ENCODE measurements at places on chromosomes 6 and 20. TPM values are rescaled to one million over a fixed set of nuclear protein-coding genes. Genes with fewer than 3 reads are reported as not detected.
A peak's percentile ranks its signal among the peaks of the same experiment; 100 is the strongest.

DEFB132 gene
- polyA plus RNA-seq: not detected

HSD17B8 gene
- polyA plus RNA-seq: 9.4 TPM

C6orf89 gene
- polyA plus RNA-seq: 32.9 TPM

GRCh38 chr6:15332446-15332845 is 86.6 kb downstream of the JARID2 start:
- DNase-seq: no peak

DNA sequence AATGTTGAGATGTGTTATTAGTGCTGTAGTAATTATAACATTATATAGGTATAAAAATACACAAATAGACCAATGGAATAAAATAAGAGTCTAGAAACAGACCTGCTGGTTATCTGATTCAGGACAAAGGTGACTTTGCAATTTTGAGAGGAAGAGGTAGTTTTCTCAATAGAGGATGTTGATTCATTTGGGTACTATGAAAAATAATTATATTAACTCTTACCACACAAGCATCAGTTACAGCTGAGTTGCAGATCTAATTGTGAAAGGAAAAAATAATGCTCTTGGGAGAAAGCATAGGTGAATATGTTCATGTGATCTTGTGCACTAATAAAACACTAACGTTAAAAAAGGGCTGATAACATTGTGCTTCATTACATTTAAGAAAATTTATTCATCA is 103.0 kb downstream of the BCKDHB start:
- no peak for DNase-seq

- no peak for DNase-seq
These were observed 442.4 kb downstream of the CD83 start for GRCh38 chr6:14559746-14560536.

GRCh38 chr6:72952808-72953630 is 272.3 kb downstream of the KHDC1L start:
- no peak for DNase-seq

DNA sequence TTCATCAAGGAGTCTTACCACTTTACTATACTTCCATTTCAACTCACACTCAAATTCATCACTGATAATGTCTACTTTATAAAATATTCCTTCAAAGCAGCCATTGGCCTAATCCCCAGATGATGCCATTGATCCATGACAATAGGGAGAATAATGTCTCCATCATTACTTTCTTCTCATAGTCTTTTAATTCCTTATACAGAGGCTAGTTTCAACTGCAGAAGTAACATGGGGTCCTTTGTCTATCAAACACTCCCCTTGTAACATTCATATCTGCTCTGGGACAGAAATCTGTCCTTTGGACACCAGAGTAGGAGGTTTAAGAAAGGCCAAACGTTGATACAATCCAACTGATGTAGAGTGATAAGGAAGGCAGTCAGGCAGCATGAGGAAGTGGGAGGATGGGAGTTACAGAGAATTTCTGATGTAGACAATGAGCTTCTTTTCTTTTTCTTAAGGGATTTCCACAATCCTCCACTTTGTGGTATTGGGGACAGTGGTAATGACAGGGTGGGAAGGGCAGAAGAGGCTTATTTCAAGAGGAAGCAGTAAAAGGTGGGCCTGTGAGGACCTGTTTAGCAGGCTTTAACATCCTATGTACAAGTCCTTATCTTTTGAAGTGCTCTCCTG is 18.9 kb upstream of the HLA-DOA start:
- no peak for DNase-seq

DNA sequence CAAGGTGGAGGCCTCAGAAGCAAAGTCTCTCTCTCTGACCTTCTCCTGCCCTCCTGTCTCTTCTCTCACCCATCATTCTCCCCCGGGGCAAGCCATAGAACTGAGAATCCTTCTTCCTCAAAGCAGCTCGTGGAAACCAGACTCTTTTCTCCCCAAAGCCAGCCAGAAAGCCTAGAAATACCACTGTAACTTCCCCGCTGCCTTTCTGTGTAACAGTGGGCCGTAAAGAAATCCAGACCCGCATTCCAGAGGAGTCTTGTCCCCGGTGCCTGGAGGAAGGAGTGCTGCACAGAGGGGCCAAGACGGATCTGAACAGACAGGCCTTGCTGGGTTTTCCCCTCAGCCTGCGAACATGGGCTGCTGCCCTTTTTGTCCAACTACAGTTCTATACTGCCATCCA is 977 bp upstream of the SLC22A2 start:
- no peak for DNase-seq

TRIM39 gene
- 11.8 TPM for polyA plus RNA-seq

DNA sequence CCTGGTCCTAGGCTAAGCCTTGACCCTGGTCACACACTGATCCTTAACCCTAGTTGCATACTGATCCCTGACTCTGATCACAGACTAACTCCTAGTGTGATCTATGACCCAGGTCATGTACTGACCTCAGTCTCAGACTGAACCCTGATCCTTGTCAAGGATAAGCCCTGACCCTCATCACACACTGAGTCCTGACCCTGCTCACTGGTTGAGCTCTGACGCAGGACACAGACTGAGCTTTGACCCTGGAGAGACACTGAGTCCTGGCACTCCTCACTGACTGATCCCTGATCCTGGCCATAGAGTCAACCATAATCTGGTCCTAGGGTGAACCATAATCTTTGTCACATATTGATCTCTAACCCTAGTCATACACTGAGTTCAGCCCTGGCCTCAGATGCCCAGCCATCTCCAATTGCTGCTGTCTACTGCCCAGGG is 37.9 kb downstream of the KCNB1 start:
- no peak for DNase-seq

GRCh38 chr6:116945809-116946208 is 68.8 kb downstream of the RFX6 start:
- DNase-seq: no peak

GRCh38 chr6:82217018-82217586 is 30.4 kb downstream of the IBTK start:
- no peak for DNase-seq

FOXS1 gene
- polyA plus RNA-seq: 5.0 TPM

- peak; percentile 61 for DNase-seq
These were observed 533 bp downstream of the ZFAND3 start for GRCh38 chr6:37819802-37820717.

DNA sequence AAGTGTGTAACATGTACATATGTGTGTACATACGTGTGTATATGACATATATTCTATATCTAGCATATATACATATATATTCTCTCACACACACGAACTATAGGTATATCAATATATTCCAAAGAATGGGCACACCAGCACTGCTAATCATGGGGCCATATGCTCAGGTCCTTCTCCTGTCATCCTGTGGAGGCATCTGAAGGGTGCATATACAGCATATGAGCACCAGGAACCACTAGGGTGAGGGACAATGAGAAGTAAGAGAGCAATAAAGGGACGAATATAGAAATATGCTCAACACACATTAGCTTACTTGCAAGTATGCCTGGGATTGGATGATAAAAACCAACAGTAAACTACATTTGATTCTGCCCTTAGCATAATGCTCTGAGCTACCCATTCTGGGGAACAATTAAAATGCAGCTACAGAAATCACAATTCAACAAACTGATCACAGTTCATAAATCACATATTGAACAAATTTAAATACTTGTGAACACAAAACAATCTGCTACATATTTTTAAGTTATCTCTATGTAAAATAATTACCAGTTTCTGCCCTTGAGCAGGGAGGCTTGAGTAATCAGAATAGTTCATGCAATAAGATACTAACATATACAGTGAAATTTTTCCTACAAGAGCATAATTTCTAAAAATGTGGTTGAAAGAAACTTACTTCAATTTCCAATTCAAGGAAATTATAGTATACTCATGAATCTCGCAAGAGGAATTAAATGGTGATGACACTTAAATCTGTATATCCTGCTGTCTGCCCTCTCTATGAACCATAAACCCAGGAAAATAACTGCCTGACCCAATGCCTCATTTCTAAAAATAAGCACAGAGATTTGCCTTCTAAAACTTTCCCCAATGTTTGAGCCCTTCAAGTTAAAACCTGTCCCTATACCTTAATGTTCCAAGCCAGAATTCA is 272.2 kb upstream of the THEMIS start:
- DNase-seq: no peak

RAB23 gene
- polyA plus RNA-seq: 16.7 TPM

AGER gene
- polyA plus RNA-seq: 5.9 TPM

DNA sequence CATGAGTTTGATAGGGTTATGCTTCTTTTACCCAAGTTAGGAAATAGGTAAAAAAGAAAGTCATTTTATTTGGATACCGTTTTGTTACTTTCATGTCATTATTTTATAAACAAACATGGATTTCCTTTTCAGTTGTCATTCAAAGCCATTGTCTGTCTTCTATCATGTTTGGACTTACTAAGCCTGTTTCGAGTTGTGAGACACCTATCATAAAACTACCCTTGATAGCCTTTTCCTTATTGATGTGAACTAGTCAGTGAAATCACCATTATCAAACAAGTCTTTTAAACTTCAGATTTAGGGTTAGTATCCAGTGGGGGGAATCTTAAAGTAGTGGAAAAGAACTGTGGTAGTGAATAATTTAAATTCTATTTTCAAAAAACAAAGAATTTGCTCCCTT is 85.0 kb upstream of the KIF25 start:
- DNase-seq: no peak

Data from ovary (tissue), 10 donors.